Fibroblast of skin of abdomen (primary cell): ENCODE measurements at places on chromosomes 13 and 19.
A peak's percentile ranks its signal among the peaks of the same experiment; 100 is the strongest.

- DNase-seq = no peak
These were observed 82.8 kb downstream of the CRYL1 start for GRCh38 chr13:20442798-20443381.

GRCh38 chr13:70630247-70630646, 522.0 kb upstream of the KLHL1 start:
- no peak for DNase-seq

GRCh38 chr19:16518061-16518460, 21.9 kb downstream of the C19orf44 start:
- DNase-seq = no peak

DNA sequence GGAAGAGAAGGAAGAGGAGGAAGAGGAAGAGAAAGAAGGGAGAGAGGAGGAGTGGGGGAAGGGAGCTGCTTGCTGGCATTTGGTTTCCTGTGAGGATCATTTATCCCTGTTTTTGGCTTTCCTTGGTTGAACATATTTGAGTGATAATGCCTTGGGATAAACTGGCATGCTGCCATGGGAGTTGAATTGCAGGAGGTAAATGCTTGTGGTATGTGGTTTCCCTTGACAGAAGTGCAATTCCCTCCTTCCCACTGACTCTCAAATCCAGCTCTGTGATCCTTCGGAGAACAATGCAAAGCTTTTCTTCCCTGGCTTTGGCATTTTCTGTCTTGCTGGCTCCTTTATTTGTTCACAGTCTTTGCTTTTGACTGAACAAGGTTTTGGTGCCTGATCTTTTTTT, 27.2 kb upstream of the CBY2 start:
- DNase-seq = peak; percentile 98
